Activated CD4-positive, alpha-beta memory T cell treated with anti-CD3 and anti-CD28 coated beads for 36 hours (primary cell): ENCODE measurements at places on chromosomes 7 and 10.

DNA sequence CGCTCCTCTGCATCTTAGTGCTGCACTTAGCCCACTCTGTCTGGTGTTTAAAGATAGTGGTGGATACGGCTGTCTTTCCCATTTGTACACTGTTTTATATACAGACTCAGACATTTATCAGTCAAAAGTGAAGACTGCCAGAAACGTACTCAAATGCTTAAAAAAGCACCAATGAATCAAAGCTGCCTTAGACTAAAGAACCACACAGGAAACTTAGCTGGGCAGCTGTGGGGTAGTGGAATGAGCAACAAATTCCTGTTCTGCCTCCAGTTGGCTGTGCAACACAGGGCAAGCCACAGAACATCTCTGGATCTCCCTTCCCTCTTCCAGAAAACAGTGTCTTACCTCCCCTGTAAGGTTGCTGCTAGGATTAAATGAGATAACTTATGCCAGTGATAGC lies 76.0 kb downstream of the ATXN7L1 start:
- no peaks in the 10 kb centered on the region for H3K36me3 ChIP-seq
- peaks cover 32% of the 10 kb centered on the region for H3K4me1 ChIP-seq

DNA sequence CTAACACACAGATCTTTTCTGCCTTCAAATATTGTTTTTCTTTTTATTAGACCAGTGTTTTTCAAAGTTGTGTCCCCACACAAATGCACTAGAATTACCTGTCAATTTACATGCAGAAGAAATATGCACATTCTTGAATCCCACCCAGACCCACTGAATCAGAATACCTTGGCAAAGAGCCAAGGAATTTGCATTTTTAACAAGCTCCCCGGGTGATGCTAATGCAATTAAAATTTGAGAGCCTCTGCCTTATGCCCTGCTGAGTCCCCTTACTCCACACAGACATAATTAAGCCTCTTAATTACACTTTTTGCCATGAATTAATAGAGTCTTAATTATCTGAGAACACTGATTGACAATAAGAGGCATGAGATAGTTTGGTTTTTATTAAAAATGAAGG lies 201.2 kb upstream of the GRB10 start:
- H3K27me3 ChIP-seq, result peaks cover 6% of the 10 kb centered on the region
- H3K36me3 ChIP-seq, result no peaks in the 10 kb centered on the region
- no peak overlapping the region for H3K4me3 ChIP-seq
- H3K27ac ChIP-seq, result no peak overlapping the region

GRCh38 chr7:150848111-150848510 lies 4.2 kb upstream of the AOC1 start:
- no peak overlapping the region for H3K4me3 ChIP-seq
- H3K4me1 ChIP-seq, result peaks cover 2% of the 10 kb centered on the region
- DNase-seq, result no peak
- no peak overlapping the region for H3K27ac ChIP-seq
- H3K36me3 ChIP-seq, result no peaks in the 10 kb centered on the region

- H3K36me3 ChIP-seq, result peaks cover 7% of the 10 kb centered on the region
- peaks cover 5% of the 10 kb centered on the region for H3K4me1 ChIP-seq
- H3K4me3 ChIP-seq, result no peak overlapping the region
- no peaks in the 10 kb centered on the region for H3K27me3 ChIP-seq
These were observed 91.8 kb downstream of the ARHGAP12 start for GRCh38 chr10:31836569-31837406.

DNA sequence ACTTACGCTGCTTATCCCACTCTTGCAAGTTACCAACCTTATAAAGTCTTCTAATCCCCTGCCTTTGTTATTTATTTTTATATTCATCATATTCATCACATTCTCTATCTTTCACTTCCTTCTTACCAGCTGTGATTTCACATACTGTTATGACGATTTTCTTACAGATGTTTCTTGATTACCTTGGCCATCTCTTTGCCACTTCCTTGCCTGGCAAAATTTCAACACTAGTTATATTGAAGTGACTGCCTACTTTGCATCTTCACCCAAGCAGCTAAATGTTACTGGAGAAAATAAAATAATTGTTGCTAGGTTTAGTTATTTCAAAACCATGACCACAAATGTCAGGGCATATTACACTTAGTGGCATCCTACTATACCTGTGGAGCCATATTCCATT lies 8.8 kb upstream of the STEAP4 start:
- H3K4me1 ChIP-seq, result no peaks in the 10 kb centered on the region
- no peak overlapping the region for H3K27ac ChIP-seq
- H3K27me3 ChIP-seq, result peaks cover 5% of the 10 kb centered on the region
- no peak for DNase-seq
- H3K36me3 ChIP-seq, result no peaks in the 10 kb centered on the region

DNA sequence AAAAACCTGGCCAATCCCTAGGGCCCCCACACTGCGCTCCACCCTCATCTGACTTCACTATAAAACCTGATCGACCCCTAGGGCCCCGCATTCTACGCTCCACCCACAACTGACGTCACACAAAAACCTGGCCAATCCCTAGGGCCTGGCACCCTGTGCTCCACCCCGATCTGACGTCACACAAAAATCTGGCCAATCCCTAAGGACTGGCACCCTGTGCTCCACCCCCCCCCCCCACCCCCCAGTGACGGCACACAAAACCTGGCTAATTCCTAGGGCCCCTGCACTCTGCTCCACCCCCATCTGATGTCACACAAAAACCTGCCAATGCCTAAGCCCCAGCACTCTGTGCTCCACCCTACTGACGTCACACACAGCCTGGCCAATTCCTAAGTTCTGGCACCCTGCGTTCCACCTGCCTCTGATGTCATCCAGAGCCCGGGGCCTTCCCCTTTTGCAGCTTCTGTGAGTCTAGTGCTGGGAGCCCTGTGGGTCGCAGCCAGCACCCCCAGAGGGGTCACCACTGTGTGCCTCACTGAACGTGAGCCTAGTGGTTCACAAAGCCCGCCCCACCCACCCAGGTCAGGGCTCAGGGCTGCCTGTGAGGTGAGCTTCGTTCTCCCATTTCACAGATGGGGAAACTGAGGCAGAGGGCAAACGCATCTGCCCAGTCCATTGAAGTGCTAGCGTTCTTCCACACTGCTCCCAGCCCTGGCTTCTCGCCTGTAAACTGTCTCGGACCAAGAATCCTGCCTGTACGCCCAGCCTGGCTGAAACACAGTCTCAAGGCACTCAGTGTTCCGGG lies 40.6 kb downstream of the MICALL2 start:
- peak; percentile 18 for DNase-seq
- peak overlapping the region; percentile 2 for H3K27ac ChIP-seq
- peaks cover 25% of the 10 kb centered on the region for H3K4me1 ChIP-seq
- no peak overlapping the region for H3K4me3 ChIP-seq

DNA sequence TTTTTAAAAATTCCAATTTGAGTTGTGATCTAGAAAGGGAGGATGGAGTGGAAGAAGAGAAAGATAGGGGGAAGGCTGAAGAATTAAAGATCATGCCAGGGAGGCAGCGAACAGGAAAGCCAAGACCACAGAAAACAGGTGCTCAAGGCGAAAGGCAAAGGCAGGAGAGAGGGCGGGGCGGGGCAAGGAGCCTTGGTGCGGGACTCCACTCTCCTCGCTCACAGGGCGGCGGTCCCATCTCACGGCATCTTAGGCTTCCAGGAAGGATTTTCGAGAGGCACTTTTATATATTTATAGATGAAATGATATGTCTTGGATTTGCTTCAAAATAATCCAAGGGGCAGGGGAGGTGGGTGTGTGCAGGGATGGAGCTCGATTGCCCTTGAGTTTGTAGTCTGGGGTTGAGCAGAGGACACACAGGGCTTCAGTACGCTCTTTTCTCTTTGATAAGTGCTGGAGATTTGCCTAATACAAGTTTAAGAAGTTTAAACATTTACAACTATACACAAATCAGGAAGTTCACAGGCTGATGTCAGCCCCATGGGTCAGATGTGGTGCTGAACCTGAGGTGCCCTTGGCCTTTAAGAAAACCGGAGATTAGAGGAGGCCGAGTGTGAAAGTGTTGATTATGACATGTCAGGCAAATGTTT lies 161.1 kb downstream of the PRKAG2 start:
- H3K27me3 ChIP-seq, result no peaks in the 10 kb centered on the region
- H3K4me1 ChIP-seq, result peaks cover 4% of the 10 kb centered on the region
- no peak overlapping the region for H3K27ac ChIP-seq
- no peak for DNase-seq
- no peaks in the 10 kb centered on the region for H3K36me3 ChIP-seq
- H3K4me3 ChIP-seq, result no peak overlapping the region

GRCh38 chr10:23155169-23155568 lies 36.9 kb upstream of the PTF1A start:
- no peak overlapping the region for H3K4me3 ChIP-seq
- no peak for DNase-seq
- no peak overlapping the region for H3K27ac ChIP-seq
- peaks cover 29% of the 10 kb centered on the region for H3K27me3 ChIP-seq
- peaks cover 2% of the 10 kb centered on the region for H3K4me1 ChIP-seq
- no peaks in the 10 kb centered on the region for H3K36me3 ChIP-seq

- H3K27me3 ChIP-seq, result no peaks in the 10 kb centered on the region
- peaks cover 17% of the 10 kb centered on the region for H3K4me1 ChIP-seq
- no peak overlapping the region for H3K27ac ChIP-seq
These were observed 49.0 kb downstream of the NPVF start for GRCh38 chr7:25179325-25179724.

- no peak overlapping the region for H3K4me3 ChIP-seq
- no peak for DNase-seq
- H3K27ac ChIP-seq, result no peak overlapping the region
- H3K27me3 ChIP-seq, result peaks cover 9% of the 10 kb centered on the region
These were observed 125.2 kb upstream of the CARD11 start for GRCh38 chr7:3168869-3169268.

DNA sequence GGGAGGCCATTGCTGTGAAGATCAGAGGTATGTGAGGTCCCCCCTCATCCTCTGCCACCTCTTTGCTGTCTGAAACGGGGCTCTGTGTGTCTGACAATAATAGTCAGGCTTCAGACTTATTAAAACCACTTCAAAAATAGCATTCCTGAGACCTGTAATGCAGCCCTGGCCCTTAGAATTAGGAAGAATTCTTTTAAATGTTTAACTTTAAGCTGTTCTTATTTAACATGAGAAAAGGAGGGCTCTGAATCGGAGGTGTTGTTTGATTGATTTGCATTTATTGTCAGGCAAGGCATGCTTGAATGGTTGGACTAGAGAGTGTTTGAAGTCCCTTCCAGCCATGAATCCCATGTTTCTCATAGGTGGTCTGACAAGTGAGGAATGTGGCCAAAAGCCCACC lies 52.5 kb downstream of the AKR1B1 start:
- no peak overlapping the region for H3K4me3 ChIP-seq
- H3K27ac ChIP-seq, result no peak overlapping the region
- H3K4me1 ChIP-seq, result no peaks in the 10 kb centered on the region
- no peaks in the 10 kb centered on the region for H3K36me3 ChIP-seq
- DNase-seq, result no peak
- H3K27me3 ChIP-seq, result peaks cover 10% of the 10 kb centered on the region

- H3K4me3 ChIP-seq, result no peak overlapping the region
- no peak for DNase-seq
- no peaks in the 10 kb centered on the region for H3K27me3 ChIP-seq
- H3K27ac ChIP-seq, result no peak overlapping the region
- H3K4me1 ChIP-seq, result no peaks in the 10 kb centered on the region
These were observed 13.4 kb downstream of the LRRC27 start for GRCh38 chr10:132345345-132345744.

GRCh38 chr7:130595986-130596385 lies 72.6 kb downstream of the COPG2 start:
- H3K4me3 ChIP-seq, result no peak overlapping the region
- peaks cover 3% of the 10 kb centered on the region for H3K36me3 ChIP-seq

DNA sequence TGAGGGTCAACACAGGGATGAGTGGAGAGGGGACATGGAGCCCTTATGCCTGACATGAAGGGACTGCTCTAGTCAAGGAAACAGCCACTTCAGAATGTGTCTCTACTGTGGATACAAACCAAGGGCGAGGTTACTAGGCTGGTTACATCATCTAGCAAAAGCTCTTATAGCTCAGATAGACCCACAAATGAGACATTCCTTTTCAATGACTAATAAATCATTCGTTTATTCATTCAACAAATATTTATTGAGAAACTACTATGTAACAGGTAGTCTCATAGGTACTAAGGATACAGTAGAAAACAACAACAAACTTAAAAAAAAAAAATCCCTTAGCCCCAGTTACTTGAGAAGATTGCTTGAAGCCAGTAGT lies 219.5 kb downstream of the KIAA1217 start:
- DNase-seq, result no peak
- no peaks in the 10 kb centered on the region for H3K4me1 ChIP-seq
- no peaks in the 10 kb centered on the region for H3K36me3 ChIP-seq
- no peak overlapping the region for H3K27ac ChIP-seq
- H3K4me3 ChIP-seq, result no peak overlapping the region

DNA sequence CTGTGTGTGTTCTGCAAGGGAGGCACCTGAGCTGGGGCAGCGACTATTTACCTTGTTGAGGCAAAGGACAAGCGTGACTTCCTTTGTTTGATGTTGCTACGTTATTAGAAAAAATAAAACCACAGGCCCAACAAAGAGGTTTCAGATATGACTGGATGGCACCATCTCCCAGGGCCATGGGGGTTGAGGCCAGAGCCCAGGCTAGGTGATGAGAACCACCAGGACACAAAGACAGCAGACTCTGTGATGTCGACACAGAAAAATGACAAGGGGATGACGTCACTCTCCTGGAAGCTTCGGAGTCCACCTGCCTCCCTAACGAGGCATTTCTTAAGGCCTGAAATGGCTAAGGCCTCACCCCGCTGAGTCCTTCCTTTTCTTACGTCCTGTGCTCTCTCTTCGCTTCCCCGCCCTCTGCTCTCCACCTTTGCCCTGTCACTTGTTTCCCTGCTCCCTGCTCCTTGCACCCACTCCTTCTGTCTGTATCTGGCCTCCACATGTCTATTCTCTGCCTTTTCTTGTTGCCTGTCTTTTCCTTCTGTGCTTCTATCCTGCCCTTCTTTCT lies 83.0 kb upstream of the ADRB1 start:
- H3K27me3 ChIP-seq, result peaks cover 1% of the 10 kb centered on the region
- peak; percentile 62 for DNase-seq
- H3K27ac ChIP-seq, result peak overlapping the region; percentile 70
- H3K36me3 ChIP-seq, result no peaks in the 10 kb centered on the region

DNA sequence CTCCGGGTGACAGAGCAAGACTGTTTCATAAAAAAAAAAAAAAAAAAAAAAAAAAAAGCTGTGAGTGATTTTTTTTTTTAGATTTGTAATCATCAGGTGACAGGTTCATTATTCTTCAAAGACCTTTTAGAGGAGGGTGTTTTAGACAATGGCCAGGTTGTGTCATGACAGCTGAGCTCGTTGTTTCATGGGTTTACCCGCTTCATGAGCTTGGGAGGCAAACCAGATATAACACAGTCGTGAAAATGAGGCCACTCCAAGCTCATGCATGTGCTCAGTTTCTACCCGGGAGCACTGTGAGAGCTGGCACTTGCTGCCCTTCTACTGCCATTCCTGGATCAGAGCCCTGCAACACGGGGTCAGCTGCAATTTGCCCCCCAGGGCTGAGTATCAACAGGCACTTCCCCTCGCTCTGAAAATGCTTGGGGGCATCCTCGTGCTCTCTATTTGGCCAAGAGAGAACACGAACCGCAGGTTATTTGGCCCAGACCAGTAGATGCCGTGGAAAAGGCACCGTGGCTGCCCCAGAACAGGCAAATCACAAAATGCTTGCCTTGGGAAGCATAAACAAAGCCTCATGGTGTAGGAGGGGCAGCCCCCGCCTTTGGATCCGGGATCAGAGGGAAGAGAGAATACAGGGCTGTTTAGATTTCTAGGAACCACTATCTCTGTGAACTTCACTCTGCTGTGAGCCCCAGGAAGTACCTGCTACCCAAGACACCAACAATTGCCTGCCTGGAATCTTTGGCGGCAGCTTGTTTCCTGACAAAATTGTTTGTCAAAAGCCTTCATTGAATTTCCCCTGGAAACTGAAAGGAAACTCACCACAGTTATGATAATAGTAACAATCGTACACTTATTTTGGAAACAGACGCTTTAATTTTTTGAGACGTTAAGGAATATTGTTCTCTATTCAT lies 371.0 kb downstream of the FRMD4A start:
- peaks cover 6% of the 10 kb centered on the region for H3K27me3 ChIP-seq
- no peak overlapping the region for H3K4me3 ChIP-seq
- H3K36me3 ChIP-seq, result no peaks in the 10 kb centered on the region
- H3K4me1 ChIP-seq, result peaks cover 4% of the 10 kb centered on the region
- no peak for DNase-seq
